ENCODE measurements at places on chromosomes 13 and 19. TPM values are rescaled to one million over a fixed set of nuclear protein-coding genes. Genes with fewer than 3 reads are reported as not detected.

Gene RNF225
- total RNA-seq: 1.5 TPM

GRCh38 chr13:52652196-52652979 lies at the start of gene SUGT1:
TSS of gene SUGT1 (plus strand) at chr13:52652836. CDS start at chr13:52652921, 85 bp downstream.
- peak within 1 kb of the TSS; percentile 99 for H3K27ac ChIP-seq
- peak; percentile 98 for DNase-seq
- H3K4me1 ChIP-seq: peaks cover 27% of the 10 kb centered on the region
- H3K27me3 ChIP-seq: no peaks in the 10 kb centered on the region
- H3K36me3 ChIP-seq: peaks cover 13% of the 10 kb centered on the region
- peak within 1 kb of the TSS; percentile 89 for H3K4me3 ChIP-seq

Gene IGSF23
- total RNA-seq: not detected

GRCh38 chr13:69644447-69644846 lies 463.2 kb upstream of the ATXN8OS start:
- no peaks in the 10 kb centered on the region for H3K36me3 ChIP-seq
- no peaks in the 10 kb centered on the region for H3K4me1 ChIP-seq
- H3K27me3 ChIP-seq: no peaks in the 10 kb centered on the region
- DNase-seq: no peak
- H3K27ac ChIP-seq: no peak overlapping the region
- H3K4me3 ChIP-seq: no peak overlapping the region

DNA sequence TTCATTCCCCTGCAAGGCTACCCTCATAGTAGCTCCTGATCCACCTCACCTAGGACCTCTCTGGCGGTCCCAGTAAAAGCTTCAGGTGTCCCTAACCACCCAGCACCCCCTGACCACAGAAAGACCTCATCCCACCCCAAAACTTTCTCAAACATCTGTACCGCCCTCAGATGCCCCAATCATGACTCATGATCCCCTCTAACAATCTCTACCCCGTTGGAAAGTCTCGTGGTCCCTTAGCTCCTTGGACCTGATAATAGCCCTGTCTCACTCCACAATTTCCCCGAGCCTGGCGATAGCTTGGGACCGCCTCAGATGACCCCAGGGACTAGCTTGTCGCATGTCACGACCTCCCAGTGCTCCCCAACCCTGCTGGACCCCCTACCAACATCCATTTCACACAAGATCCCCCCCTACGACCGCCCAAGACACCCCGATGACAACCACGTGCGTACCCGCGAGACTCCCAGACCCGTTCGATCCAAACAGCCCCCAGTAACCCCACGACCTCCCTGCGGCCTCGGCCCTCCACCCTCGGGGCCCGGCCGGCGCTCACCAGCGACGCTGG lies 450 bp downstream of the NDUFA11 start:
- H3K4me3 ChIP-seq: peak overlapping the region; percentile 88
- no peaks in the 10 kb centered on the region for H3K4me1 ChIP-seq
- no peaks in the 10 kb centered on the region for H3K36me3 ChIP-seq

DNA sequence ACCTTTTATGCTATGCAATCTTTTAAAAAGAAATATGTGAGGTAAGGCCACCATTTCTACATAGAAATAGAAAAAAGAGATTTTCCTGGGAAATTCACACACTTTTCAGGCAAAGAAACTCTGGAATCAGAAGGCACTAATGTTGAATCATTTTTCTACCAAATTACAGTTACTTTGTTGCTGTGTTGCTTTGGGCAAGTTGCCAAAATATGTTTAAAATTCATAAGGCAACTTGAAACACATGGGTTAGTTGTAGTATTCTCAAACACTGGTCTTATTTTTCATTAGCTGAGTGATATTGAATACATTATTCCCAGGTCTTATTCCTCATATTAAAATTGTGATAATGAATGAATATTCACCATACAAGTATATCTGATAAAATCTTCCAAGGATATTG lies 195.0 kb upstream of the SLITRK1 start:
- H3K4me1 ChIP-seq: no peaks in the 10 kb centered on the region
- no peaks in the 10 kb centered on the region for H3K36me3 ChIP-seq
- no peak overlapping the region for H3K4me3 ChIP-seq
- no peaks in the 10 kb centered on the region for H3K27me3 ChIP-seq

DNA sequence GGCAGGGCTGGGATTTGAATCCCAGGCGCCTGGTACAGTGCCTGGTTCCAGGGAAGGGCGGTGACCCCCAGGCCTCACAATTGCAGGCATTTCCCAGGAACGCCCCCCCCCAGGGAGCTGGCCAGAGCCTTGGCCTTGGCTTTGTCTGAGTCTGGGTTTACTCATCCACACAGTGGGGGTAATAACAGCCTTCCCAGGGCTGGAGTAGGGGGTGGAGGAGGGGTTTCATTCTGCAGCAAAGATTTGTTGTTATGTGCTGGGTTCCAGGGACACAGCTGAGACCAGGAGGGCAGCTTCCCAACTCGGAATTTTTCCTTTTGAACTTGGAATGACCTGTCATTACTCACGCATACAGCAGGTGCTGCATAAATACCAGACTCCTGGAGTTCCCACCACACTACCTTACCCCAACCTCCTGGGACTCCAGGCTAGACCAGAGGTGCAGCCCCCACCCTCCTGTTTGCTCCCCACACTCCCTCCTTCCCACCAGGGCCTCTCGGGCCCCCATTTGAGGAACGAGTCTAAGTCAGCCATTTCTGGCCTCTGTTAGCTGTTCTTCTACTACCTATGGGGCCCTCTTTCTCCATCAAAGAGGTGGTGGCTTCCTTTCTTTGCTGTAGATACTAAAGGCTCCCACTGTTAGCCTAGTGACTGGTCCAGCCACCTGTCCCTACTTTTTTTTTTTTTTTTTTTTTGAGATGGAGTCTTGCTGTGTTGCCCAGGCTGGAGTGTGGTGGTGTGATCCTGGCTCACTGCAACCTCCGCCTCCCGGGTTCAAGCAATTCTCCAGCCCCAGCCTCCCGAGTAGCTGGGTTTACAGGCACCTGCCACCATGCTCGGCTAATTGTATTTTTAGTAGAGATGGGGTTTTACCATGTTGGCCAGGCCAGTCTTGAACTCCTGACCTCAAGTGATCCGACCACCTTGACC lies 1.6 kb upstream of the ADAMTS10 start:
- no peaks in the 10 kb centered on the region for H3K36me3 ChIP-seq
- peak; percentile 74 for DNase-seq
- H3K4me1 ChIP-seq: peaks cover 3% of the 10 kb centered on the region

Gene ANKLE1
- total RNA-seq: 0.95 TPM

DNA sequence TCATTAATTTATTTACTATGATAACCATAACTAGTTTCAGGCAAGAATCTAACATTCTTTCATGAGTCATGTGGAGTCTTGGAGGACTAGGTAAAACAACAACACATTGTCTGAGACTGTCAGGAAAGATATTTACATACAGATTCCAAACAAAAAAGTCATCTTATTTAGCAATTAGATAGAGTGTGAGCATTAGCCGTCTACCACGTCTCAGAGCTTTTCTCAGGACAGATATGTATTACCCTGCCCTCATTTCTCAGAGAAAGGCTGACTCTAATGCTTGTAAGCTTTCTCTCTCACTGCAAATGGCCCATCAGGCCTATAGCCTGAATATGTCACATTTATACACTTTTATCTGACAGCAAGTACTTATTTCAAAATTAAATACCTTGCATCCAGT lies 312.1 kb upstream of the PCDH20 start:
- H3K27ac ChIP-seq: no peak overlapping the region
- no peaks in the 10 kb centered on the region for H3K4me1 ChIP-seq
- H3K4me3 ChIP-seq: no peak overlapping the region
- DNase-seq: no peak

Gene ZNF541
- total RNA-seq: not detected

- no peaks in the 10 kb centered on the region for H3K27me3 ChIP-seq
- DNase-seq: no peak
- H3K36me3 ChIP-seq: no peaks in the 10 kb centered on the region
- peaks cover 2% of the 10 kb centered on the region for H3K4me1 ChIP-seq
Observed at GRCh38 chr13:73687087-73687486, 447.1 kb downstream of the KLF12 start.

GRCh38 chr19:17348700-17349099 lies 11.3 kb downstream of the GTPBP3 start:
- DNase-seq: peak; percentile 89
- H3K36me3 ChIP-seq: no peaks in the 10 kb centered on the region
- H3K27ac ChIP-seq: peak overlapping the region; percentile 5
- H3K4me1 ChIP-seq: no peaks in the 10 kb centered on the region

DNA sequence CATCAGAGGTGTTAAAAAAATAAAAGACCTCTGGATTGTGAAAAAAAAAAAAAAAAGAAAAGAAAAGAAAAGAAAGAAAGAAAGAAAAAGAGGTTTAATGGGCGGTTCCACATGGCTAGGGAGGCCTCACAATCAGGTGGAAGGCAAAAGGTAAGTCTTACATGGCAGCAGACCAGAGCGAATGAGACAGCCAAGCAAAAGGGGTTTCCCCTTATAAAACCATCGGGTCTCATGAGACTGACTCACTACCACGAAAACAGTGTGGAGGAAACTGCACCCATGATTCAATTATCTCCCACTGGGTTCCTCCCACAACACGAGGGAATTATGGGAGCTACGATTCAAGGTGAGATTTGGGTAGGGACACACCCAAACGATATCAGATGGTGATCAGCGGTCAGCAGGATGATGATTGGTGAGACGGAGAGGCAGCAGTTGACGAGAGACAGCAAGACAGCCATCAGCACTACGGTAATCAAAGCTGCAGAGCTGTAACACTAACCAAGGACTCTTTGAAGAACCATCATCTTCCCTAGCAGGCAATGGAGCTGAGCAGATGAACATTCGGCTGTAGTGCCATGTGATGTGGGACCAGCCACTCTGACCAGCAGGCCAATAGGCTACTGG lies 3.9 kb upstream of the CD209 start:
- no peak for DNase-seq
- no peaks in the 10 kb centered on the region for H3K4me1 ChIP-seq
- H3K4me3 ChIP-seq: no peak overlapping the region
- H3K36me3 ChIP-seq: no peaks in the 10 kb centered on the region

DNA sequence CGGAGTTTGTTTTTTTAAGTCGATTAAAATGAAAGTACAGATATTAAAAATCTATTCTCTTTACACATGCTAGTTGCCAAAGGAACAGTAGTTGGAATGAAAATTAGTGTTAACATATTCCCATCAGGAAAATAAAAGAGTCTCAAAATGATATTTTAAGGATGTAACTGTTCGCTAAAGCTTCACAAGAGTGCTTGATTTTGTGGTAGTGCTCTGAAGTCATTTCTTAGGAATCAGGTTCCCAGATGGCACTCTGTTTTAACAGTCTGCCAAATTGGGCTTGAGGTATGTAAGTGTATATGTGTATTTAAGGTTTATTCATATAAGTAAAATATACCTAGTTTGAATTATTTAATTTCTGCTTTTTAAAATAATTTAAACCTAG lies 128.8 kb downstream of the LMO7 start:
- peak overlapping the region; percentile 33 for H3K27ac ChIP-seq
- no peaks in the 10 kb centered on the region for H3K27me3 ChIP-seq
- no peak for DNase-seq
- peaks cover 9% of the 10 kb centered on the region for H3K4me1 ChIP-seq

Gene PTH2
- total RNA-seq: not detected

Gene PGLYRP2
- not detected for total RNA-seq

Gene NECTIN2
- 90.4 TPM for total RNA-seq

DNA sequence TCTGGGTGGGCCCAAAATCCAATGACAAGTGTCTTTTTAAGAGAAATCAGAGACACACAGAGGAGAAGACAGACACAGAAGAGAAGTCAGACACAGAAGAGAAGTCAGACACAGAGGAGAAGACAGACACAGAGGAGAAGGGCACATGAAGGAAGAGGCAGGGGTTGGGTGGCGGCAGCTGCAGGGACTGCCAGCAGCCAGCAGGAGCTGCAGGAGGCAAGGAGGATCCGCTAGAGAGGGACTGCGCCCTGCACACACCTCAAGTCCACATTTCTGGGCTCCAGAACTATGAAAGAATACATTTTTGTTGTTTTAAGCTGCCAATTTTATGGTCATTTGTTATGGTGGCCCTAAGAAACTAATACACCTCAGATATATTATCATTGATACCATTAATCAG lies 140.6 kb downstream of the ZIC5 start:
- no peak overlapping the region for H3K4me3 ChIP-seq
- H3K27ac ChIP-seq: no peak overlapping the region
- no peaks in the 10 kb centered on the region for H3K4me1 ChIP-seq

Gene CLDN10
- total RNA-seq: 4.4 TPM

Gene SPTBN4
- 0.68 TPM for total RNA-seq

Gene IGFL2
- not detected for total RNA-seq

Data from lung (tissue), 17 donors.